ENCODE measurements at places on chromosomes 12 and 14. TPM values are rescaled to one million over a fixed set of nuclear protein-coding genes. Genes with fewer than 3 reads are reported as not detected.

- H3K27me3 ChIP-seq: peaks cover 13% of the 10 kb centered on the region
- DNase-seq: no peak
- H3K4me3 ChIP-seq: no peak overlapping the region
- no peak overlapping the region for H3K27ac ChIP-seq
Measured at GRCh38 chr12:132306885-132307191, 22.6 kb downstream of the GALNT9 start.

DNA sequence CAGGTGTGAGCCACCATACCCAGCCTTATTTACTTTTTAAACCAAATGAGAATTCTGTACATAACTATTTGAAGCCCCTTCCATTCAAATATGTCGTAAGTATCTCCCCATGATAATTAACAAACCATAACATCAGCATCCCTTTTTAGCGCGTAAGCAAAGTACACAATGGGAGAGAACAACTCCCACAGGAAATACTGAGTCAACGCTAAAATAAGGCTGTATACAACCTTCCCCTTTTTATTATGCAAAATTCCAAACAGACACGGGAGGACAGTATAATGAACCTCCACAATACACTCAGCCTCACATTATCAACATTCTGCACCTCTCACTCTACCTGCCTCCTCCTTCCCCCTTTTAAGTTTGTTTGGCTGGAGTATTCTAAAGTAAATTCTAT, 73.5 kb downstream of the CCDC88C start:
- H3K4me3 ChIP-seq: no peak overlapping the region
- no peaks in the 10 kb centered on the region for H3K27me3 ChIP-seq
- H3K4me1 ChIP-seq: peaks cover 9% of the 10 kb centered on the region
- no peaks in the 10 kb centered on the region for H3K36me3 ChIP-seq

GRCh38 chr14:21526672-21527317, 649 bp upstream of the SALL2 start:
- peak overlapping the region; percentile 57 for H3K4me3 ChIP-seq
- no peak for DNase-seq
- H3K36me3 ChIP-seq: no peaks in the 10 kb centered on the region
- H3K4me1 ChIP-seq: peaks cover 33% of the 10 kb centered on the region

- peaks cover 5% of the 10 kb centered on the region for H3K27me3 ChIP-seq
- no peaks in the 10 kb centered on the region for H3K36me3 ChIP-seq
- no peak overlapping the region for H3K27ac ChIP-seq
- H3K4me1 ChIP-seq: peaks cover 14% of the 10 kb centered on the region
Measured at GRCh38 chr14:104398656-104399055, 180.9 kb upstream of the C14orf180 start.

- peaks cover 4% of the 10 kb centered on the region for H3K4me1 ChIP-seq
- peak overlapping the region; percentile 34 for H3K27ac ChIP-seq
- no peaks in the 10 kb centered on the region for H3K27me3 ChIP-seq
- no peak for DNase-seq
Measured at GRCh38 chr12:42691991-42692557, 102.5 kb upstream of the PRICKLE1 start.

GRCh38 chr14:75155169-75155568, 21.2 kb downstream of the TMED10 start:
- no peak for DNase-seq
- H3K4me3 ChIP-seq: no peak overlapping the region
- H3K27me3 ChIP-seq: no peaks in the 10 kb centered on the region
- no peak overlapping the region for H3K27ac ChIP-seq
- H3K4me1 ChIP-seq: peaks cover 63% of the 10 kb centered on the region
- H3K36me3 ChIP-seq: peaks cover 15% of the 10 kb centered on the region

DNA sequence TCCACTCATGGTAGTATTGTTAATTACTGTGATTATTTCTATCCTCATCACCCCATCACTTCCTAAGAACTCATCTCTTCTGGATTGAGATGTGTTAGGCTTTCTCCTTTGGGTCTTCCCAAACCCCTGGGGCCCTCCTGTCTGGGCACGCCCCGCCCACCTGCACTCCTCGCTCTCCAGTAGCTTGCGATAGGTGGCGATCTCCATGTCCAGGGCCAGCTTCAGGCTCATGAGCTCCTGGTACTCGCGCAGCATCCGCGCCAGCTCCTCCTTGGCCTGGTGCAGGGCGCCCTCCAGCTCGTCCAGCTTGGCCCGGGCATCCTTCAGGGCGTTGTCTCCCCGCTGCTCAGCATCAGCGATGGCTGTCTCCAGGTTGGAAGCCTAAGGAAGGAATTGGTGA, 6.8 kb downstream of the KRT71 start:
- peaks cover 63% of the 10 kb centered on the region for H3K27me3 ChIP-seq
- H3K4me3 ChIP-seq: no peak overlapping the region
- H3K4me1 ChIP-seq: no peaks in the 10 kb centered on the region
- H3K27ac ChIP-seq: no peak overlapping the region
- H3K36me3 ChIP-seq: no peaks in the 10 kb centered on the region

PGF gene
- total RNA-seq: 4.6 TPM

DNA sequence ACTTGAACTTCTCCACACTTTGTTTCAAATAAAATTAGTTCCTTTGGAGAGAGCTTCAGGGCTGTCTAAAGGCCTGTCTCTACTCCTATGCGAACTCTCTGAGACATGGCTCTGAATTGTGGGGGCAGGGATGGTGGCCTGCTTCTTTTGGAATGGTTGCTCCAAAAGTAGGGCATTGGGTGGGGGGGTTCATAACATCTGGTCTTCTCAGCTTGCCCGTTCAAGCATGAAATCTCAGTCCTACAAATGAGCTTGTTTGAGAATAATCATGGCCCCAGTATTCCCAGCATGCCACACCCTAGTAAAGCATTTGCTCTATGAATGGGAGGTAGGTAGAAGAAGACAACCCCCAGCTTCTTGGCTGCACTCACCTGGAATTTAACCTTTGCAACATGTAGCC, 6.7 kb downstream of the GPR135 start:
- DNase-seq: no peak
- no peak overlapping the region for H3K27ac ChIP-seq
- peaks cover 4% of the 10 kb centered on the region for H3K27me3 ChIP-seq
- no peaks in the 10 kb centered on the region for H3K4me1 ChIP-seq
- H3K4me3 ChIP-seq: no peak overlapping the region

Measured in left lung (tissue), 14 donors.